HCT116 (cell line): ENCODE measurements at places on chromosomes 6 and 20. TPM values are rescaled to one million over a fixed set of nuclear protein-coding genes. Genes with fewer than 3 reads are reported as not detected.

PLCB1 gene
- 15.8 TPM for total RNA-seq

SNRPB2 gene
- 78.4 TPM for total RNA-seq

SLC44A4 gene
- total RNA-seq: 0.74 TPM

OR12D3 gene
- total RNA-seq: not detected

RNF144B gene
- 2.1 TPM for total RNA-seq

TAB2 gene
- total RNA-seq: 56.7 TPM

DNA sequence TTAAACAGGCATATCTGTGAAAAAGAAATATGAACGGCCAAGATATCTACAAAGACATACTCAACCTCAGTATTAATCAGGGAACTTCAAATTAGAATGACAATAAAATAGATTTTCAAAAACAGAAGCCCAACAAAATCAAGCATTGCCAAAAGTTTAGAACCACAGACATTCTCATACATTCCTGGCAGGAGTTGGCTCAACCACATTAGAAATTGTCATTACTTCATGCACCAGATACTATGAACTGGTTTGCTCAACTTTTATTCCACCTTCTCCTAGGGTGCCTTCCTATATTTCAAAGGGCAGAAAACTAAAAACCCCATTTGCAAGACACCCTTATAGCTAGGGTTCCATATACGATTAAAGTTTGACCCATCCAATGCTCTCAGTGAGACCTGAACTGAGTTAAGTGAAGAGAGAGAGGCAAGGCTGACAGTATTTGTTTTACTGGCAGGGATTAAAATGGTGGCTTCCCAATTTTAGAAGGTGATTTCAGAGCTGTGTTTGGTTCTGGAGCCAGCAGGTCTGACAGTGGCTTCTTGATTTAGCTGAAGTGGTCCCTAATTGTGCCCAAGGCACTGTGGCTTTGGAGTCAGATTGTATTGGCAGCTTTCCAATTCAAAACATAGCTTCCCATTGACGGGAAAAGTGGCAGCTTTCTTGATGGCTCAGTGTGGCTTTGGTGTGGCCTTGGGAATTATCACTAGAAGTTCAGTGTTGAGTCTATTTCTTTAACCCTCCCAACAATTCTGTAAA, 77.1 kb upstream of the CDYL start:
- DNase-seq: no peak

DNA sequence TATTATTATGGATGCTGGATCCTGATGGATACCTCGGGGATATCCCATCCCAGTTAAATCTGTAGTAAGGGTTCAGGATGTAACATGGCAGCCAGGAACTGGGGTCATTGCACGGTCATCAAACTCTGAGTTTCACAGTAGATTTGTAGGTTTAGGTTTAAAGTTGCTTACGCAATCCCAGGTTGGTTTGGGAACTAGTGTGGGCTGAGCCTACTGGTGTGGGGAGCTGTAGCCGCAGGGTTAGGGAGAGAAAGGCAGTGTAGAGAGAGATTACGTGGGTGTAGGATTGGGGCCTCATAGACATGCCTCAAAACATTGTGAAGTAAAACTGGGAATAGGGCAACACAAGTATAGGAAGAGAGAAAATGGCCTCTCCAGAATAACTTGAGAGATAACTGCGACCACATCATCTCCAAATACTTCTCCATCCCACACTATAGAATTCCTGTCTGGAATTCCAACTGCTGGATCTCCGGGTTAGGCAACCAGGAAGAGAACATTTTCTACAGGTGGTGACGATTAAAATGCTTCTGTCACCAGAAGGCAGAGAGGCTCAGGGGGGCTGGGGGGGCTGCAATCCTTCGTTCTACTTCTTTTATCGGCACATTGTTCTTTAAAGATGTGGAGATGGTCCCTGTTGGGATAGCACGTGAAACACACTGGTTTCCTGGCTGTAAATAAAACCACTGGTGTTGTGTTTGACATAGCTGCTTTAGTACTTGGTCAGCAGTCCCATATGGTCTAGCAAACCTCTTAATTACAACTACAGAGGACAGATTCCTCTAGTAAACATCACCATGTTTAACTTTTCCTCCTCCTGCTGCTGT, 44.9 kb upstream of the TMEM170B start:
- no peak for DNase-seq

- peak; percentile 10 for DNase-seq
These were observed 49.0 kb upstream of the RNF24 start for GRCh38 chr20:4064144-4064909.

DNA sequence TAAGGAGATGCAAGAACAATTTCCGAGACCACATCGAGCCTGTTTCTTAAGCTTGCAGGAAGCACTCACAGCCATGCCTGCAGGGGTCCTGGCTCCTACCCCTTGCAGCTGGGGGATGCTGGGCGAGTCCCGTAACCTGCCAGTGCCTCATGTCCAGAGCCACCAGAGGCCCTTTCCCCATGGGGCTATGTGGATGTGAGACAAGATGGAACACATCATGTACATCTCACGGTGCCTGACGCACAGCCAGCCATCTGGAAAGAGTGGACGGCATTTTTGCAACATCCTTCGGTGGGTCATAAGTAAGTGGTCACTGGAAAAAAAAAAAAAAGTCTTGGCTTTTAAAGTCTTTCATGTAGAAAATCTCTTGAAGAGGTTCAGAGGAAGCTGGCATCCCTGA, 72.8 kb downstream of the CDH4 start:
- no peak for DNase-seq

DNA sequence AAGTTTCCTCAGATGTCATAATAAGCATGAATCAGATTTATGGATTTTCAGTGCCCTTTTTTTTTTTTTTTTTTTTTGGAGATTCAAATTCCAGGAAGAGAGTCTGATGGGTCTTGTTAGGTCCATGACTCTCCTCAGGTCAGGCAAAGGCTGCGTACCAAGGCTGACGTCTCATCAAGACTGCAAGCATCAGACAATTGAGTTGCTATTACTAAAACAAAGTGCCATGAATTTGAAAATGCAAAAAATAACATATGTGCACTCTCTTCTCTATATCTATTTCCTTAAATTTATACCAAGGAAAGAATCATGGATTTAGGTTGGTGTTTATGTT, 134.7 kb downstream of the FAM83B start:
- DNase-seq: no peak

- DNase-seq: no peak
These were observed 1.3 kb upstream of the NKAIN2 start for GRCh38 chr6:123802351-123802696.

GRCh38 chr20:41664584-41664983, 46.4 kb upstream of the CHD6 start:
- DNase-seq: peak; percentile 37

DNA sequence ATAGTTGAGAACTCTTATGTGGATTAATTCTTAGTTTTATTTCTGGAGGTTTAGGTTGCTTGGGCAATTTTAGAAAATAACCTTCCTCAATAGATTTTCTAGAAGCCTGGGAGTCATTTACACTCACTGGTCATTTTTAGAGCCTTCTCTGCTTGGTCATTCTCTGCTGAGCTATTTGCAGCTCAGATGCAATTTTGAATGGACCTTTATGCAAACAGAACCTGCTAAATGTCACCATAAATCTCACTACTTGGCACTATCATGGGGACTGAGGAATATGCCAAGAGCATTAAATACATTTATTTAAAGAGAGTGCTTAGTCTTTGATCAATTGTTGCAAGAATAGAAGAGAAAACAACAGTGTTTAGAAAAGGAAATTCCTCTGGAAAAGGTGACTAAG, 154.0 kb downstream of the CLVS2 start:
- no peak for DNase-seq

DNA sequence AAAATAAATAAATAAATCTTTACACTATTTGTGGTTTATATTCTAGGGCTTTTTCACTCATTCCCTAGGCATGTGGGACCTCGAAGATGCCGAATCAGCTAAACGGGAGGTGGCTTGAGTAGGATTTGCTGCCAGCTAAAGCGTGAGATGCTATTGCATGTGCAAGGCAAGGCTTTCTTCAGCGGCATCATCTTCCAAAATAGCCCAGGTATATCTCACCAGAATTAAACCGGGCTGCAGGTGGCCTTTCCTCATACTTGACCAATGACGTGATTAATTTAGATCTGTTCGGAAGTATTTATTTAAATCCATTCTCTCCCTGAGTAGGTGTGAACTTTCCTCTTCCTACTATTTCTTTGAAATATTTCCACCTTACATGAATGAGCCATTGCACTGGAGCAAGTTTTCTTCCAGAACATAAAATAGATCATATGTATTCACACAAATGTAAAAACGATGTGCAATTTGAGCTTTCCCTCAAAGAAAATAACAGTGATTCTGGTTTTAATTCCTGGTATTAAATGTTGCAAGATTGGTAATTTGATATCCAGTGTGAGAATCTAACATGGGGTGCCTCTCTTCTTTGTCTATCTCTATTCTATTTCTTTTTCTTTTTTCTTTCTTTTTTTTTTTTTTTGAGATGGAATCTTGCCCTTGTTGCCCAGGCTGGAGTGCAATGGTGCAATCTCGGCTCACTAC, 24.3 kb upstream of the ZNF217 start:
- no peak for DNase-seq

DNA sequence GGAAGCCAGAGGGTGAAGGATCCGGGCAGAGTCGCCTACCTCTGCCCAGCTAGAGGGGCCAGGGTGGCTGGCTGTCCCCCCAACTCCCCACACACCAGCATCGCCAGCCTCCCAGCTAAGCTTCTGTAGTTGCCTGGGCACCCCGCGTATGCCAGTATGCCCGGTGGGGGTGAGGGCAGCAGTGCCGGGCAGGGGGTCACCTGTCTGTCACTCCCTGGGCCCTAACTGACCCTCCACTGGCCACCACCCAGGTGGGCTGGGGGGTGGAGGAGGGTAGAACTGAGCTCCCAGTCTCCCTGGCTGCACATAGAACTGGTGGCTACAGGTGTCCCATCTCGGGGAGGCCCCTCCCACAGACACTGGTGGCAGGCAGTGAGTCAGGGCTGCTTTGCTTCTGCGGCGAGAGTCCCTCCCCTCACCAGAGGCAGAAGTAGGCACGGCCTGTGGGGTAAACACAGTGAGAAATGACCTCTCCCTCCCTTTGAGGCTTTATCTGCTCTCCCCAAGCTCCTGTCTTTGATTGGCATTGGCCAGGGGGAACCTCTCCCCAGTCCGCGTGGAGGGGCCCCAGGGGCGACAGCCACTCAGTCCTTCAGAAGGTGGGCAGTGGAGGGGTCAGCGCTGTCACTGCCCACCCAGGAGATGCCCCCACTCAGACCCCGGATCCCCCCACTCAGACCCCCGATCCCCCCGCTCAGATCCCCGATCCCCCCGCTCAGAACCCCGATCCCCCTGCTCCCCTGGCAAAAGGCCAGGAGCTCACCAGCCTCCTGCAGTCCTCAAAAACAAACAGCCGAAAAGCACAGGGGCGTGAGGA, 2.5 kb downstream of the NTSR1 start:
- DNase-seq: no peak

GRCh38 chr20:62908971-62909791, 17.1 kb downstream of the DIDO1 start:
- DNase-seq: no peak

- DNase-seq: no peak
These were observed 128.1 kb downstream of the OPRM1 start for GRCh38 chr6:154167126-154167525.

DNA sequence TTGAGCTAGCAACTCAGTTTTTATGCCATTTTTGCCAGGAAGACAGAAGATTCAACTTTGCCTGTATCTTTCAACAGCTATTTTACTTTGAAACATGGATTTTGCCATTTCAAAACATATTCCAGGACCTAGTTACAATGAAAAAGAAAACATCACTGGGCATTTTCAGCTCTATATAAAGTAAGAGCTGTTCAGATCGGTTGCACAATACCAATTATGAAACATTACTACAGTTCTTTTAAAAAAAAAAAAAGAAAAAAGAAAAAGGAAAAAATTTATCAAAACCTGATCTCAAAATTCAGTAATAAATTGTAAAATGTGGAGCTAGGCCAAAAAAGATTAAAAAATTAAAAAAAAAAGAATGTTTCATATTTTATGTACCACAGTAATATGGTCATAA, 15.6 kb downstream of the BCLAF1 start:
- no peak for DNase-seq

DNA sequence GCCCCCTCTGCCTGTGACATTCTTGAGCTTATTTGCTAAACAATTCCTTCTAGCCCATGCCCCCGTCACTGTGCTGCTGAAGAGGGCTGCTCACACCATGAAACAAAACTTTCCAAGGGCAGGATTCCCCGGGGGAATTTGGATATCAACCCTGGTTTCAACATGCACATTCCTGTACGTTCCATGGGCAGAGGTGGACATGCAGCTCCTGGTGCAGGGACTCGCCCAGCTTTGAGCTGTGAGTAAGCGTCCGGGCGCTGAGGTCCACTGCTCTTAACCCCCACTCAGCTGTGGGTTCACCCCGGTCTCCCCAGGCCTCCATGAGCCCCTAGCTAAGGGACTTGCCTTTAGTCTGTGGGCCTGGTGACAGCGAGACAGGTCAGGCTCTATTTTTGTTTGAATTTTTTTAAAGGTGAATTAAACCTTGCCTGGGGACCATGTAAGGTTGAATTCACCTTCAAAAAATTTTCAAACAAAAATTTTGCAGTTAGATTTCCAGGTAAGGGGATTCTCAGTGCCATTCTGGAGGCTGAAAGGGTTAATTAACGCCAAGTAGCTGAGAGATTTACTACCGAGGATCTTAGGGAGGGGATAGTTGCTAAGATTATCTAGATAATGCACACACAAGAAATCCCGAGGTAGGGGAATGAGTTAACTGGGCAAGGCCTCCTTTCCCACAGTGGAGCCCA, 70.3 kb upstream of the SLC22A23 start:
- DNase-seq: no peak

DNA sequence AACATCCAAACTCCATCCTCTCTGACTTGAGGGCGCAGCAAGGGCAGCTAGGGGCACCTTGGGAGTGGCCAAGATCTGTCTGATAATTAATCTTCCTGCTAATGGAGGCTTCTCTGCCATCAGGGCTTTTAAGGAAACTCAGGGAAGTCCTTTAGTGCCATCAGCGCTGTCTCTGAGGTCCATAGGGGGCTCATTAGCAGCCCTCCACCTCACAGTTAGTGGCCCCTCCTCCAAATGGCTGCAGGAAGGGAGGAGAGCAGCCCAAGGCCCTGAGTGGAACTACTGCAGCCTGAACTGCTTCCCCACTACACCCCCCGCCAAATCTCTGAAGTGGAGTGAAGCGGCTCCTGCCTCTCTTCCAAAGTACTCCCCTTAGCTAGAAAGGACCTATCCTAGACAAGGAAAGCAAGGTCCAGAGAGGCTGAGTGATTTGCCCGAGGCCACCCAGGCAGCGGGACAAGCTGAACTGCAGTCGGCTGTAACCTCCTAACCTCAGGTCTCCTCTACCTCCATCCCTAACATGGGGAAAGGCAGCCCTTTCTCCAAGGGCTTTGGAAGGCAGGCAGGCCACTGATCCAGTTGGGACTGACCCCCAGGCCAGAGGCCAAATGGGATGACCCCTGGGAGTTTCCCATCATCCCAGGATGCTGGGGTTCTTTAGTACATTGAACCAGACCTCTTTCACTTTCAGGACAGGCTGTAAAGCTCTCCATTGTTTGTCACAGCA, 39.5 kb upstream of the ZFAND3 start:
- no peak for DNase-seq

DNA sequence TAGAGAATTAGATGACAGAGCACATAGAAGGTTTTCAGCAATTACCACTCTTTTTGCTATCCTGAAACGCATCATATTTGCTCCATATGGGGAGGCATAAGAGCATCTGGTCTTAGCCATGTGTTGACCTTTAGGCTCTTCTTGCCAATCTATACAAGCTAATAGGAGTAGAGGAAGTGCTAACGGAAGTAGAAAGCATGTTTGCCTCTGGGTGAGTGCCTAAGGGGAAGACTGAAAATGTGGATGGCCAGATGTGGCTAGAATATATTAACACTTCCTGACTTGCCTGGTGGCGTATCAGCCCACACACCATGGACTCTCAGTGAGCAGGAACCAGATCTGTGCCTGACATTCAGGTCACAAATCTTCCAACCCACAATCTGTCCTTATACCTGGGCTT, 136.3 kb downstream of the LRRC1 start:
- DNase-seq: no peak

GRCh38 chr6:83838727-83839126, 14.4 kb upstream of the RIPPLY2 start:
- DNase-seq: no peak
